ENCODE measurements at places on chromosomes 12 and 14.

DNA sequence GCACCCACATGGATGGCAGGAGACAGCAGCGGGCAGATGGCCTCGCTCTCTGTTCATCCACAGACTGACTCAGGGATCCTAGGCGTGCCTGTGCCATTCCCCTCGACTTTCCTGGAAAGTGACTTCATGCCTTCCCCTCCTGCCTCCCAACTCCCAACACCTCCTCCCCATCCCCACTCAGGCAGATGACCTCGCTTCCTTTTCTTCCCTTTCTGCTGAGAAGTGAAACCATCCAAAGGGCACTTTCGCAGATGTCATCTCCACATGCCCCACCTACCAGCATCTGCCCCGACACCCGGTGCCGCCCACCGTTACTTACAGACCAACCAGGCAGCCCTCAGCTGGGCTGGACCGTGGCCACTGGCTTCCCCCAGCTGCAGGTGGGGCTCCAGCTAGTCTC lies 29.6 kb downstream of the BEGAIN start:
- peak; percentile 64 for DNase-seq

GRCh38 chr12:6336889-6337853 lies 4.7 kb downstream of the TNFRSF1A start:
- no peak for DNase-seq

DNA sequence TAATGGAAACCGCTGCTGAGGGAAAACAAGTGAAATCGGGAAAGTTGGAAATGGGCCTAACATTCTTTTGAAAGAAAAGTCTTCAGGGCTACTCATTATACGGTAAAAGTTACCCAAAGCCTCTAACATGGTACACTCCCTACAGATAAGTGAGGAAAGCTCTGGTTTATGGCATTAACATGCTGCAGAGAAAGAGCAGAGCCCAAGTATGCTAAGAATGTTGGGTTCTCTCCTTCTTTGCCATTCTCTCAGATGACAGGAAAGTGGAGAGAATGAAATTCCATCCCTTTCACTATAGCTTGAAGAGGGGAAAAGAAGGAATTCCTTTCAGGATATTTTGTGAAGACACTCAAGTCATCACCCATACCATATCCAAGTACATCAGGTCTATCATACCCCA lies 348.0 kb downstream of the SEC23A start:
- DNase-seq, result no peak

GRCh38 chr14:89325299-89325883 lies 91.6 kb downstream of the FOXN3 start:
- DNase-seq, result no peak

- DNase-seq, result no peak
Measured at GRCh38 chr12:113057565-113058485, 1.3 kb downstream of the DTX1 start.

- DNase-seq, result no peak
Measured at GRCh38 chr12:31491841-31492598, 98.9 kb downstream of the DENND5B start.

- no peak for DNase-seq
Measured at GRCh38 chr12:72560003-72560769, 288.0 kb downstream of the TRHDE start.

- DNase-seq, result no peak
Measured at GRCh38 chr12:6822426-6823135, 960 bp downstream of the GPR162 start.

DNA sequence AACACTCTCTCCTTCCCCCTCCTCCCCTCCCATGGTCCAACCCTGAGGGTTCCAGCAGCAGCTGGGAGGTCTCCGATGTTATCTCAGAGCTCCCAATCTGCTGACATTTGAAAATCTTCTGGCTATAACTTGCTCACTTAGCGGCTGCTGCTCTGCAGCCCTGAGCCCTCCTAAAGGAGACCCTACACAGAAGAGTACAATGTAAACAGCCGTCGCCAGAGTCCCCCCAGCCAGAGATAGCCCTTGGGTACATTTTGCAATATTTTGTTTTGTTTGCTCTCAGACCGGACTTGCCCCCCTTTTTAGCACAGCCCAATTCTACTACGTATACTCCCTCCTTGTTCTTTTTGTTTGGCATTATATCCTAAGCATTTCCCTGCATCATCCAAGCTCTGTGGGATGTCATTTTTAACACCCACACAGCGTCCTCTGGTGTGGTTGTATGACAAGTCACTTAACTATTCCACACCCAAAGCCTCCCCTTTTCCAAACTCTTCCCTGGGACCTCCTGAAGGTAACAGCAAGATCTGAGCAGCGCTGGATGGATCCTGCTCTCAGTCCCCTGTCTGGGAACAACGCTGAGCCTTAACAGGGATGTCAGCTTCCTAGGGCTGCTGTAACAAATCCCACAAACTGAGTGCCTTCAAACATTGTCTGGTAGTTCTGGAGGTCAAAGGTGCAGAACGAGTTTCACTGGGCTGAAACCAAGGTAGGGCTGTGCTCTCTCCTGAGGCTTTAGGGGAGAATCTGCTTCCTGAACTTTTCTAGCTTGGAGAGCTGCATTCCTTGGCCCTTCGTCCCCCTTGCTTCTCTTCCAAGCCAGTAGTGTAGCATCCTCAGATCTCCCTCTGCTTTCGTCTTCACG lies 25.3 kb upstream of the TCL1B start:
- DNase-seq, result no peak

- DNase-seq, result no peak
Measured at GRCh38 chr12:88642675-88643431, 62.6 kb upstream of the KITLG start.

DNA sequence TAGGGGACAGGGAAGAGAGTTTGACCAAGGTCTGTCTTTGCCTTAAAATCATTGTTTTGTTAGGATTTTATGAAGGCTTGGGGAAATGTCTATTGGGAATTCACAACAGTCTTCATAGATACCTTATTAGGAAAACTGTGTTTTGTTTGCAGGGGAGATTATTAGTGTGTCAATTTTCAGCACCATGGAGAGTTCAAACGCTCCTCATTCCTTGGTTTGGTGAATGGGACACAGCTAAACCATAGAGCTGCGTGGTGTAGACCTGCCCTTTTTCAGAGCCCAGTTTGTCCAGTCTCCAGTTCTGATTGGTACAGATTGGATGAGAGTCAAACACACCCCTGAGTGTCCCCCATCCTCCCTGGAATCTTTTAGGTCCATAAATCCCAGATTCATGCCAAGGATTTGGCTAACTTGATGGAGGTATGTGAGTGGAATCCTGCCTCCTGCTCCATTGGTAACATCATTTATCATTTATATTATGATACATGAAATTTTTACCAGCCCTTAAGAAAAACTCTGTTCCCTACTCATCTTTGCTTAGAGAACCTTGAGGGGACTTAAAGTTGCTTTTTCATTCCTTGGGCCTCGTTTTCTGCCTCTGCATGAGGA lies 12.0 kb downstream of the NGDN start:
- DNase-seq, result no peak

DNA sequence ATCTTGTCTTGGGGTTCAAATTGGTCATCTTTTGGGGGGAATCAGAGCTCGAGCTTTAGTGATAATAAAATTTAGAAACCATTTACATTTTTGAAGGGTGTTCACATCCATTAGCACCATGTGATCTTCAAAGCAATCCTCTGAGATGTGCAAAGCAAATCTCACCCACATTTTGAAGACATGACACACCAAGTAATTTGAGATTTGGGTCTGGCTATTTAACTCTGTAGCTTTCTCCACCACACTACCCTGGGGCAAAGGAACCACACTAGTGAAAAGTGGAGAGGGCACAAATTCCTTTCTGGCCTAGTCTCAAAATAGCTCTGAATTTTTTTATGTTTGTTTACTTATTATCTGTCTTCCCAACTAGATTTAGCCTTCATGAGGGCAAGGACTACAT lies 46.6 kb upstream of the TMEM233 start:
- no peak for DNase-seq

GRCh38 chr14:23117371-23118020 lies 1.6 kb downstream of the CEBPE start:
- no peak for DNase-seq

DNA sequence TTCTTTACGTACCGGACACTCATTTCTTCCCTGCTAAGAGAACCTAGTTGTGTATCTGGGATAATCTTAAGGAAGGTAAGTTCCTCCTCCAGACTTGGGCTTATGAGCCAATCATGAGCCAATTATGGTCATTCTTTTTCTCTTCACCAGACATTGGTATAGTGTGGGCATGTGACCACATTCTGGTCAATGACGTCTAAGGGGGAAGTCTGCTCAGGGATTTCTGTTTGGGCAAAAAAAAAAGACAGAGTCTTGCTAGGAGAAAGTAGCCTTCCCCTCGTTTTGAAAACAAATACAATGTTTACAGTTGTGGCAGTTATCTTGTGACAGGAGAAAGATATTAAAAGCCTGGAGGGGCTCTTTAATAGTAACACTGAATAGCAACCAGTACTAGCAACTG lies 20.1 kb upstream of the PLXNC1 start:
- DNase-seq, result peak; percentile 18

DNA sequence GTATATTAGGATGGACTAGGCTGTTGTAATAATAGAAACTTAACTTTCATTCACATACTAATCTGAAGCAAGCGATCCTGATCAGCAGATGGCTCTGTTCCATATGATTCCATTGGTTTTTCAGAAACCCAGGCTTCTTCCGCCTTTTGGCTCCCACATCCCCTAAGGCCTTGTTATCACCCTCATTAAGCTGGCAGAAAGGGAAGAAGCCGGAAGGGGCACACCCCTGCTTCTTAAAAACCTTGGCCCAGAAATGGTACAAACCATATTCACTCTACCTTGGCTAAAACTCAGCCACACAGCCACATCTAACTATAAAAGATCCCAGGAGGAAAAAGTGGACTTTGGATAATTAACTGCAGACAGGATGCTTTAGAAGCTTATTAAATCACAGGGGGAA lies 329.2 kb downstream of the PCNX1 start:
- DNase-seq, result no peak

DNA sequence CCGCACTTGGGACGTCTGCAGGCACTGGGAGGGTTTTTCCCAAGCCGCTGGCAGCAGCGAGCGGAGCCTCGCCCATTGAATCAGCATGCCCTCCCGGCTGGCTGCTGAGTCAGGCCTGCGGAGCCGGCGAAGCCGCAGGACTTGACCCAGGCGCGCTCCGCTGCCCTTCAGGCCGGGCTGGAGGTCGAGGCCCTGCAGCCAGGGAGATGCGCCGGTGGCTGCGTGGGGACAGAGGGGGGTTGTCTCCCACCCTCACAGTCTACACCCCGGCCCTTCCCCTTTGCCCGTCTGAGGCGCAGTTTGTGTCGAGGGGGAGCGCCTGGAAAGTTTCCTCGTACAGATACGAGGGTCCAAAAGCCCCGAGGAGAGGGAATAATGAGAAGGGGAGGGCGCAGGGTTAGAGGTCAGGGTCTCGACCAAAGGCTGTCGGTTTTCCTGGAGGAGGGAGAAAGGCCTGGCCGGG lies 759 bp upstream of the KLC1 start:
- peak; percentile 90 for DNase-seq

GRCh38 chr12:130992448-130992847 lies 38.7 kb downstream of the ADGRD1 start:
- no peak for DNase-seq

GRCh38 chr12:6198985-6199530 lies 1.1 kb upstream of the CD9 start:
- no peak for DNase-seq

DNA sequence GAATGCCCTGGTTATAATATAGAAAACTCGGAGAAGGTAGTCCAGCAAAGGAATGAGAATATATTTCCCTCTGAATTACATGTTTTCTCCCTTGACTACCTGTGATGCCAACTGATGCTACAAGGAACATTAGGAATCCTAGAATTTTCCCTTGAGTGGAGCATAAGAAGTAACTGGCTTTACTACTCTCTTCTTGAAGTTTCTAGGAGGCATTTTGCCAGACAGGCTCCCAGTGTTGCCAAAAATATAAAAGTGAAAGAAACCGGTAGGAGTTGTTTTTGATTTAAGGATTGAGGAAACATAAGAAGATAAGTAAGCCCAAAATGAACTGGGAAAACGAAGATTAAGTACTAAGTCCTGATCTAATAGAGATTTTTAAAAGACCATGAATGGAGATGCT lies 693.4 kb downstream of the NOVA1 start:
- no peak for DNase-seq

- DNase-seq, result no peak
Measured at GRCh38 chr12:6428326-6428725, 16.4 kb upstream of the CD27 start.

GRCh38 chr12:13304924-13305323 lies 108.4 kb downstream of the EMP1 start:
- DNase-seq, result no peak

DNA sequence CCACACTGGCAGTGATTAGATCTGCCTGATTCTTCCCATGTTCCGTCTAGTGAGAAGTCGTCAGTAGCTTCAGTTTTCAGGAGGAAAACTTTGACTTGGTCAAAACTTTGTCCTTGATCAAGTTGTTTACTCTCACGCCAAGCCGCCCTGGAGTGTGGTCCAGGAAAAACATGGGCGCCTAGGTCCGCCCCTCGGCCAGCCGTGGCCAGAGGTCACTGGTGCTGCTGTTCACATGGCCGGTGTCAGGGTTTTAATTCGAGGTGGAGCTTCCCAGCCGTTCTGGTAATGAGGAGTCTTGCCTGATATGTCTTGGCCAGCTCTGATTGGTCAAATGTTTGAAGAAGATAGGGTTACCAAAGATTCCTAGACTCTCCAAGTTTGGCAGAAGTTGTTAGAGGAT lies 71.5 kb downstream of the PPP2R5C start:
- DNase-seq, result no peak

GRCh38 chr12:116066381-116067230 lies 210.9 kb downstream of the MED13L start:
- DNase-seq, result peak; percentile 61

DNA sequence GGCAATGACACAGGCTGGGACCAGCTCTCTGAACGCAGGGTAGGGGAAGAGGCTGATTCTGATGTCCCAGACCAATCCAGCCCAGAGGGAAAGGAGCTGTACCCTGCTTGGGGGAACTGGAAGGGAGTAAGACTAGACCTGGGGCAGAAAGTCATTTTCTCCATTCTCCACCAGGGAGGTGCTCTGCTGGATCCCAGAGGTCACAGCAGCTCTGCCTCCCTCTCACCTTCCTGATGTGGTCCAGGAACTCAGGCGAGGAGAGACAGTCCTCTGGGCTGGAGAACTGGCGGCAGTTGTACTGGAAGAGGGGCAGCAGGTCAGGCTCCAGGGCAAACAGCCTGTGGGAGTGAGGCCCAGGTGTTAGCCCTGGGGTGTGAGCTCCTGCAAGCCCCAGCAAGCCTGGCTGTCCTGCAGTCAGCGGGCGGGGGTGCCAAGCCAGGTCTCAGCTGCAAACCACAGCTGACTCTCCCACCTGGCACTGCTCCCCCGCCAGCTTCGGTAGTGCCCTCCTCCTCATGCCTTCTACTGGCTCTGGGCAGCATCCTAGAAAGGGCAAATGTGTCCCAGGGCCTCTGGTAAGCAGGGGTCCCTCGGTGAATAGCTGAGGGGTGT lies 1.9 kb downstream of the NGB start:
- DNase-seq, result no peak

- no peak for DNase-seq
Measured at GRCh38 chr12:101963697-101964096, 86.3 kb downstream of the DRAM1 start.

GRCh38 chr14:52272375-52272774 lies 4.9 kb downstream of the PTGDR start:
- DNase-seq, result no peak

Data from CD14-positive monocyte (primary cell).